ENCODE measurements at places on chromosomes 3 and 15. TPM values are rescaled to one million over a fixed set of nuclear protein-coding genes. Genes with fewer than 3 reads are reported as not detected.

- DNase-seq, result peak; percentile 11
Measured at GRCh38 chr3:143832433-143832832, 15.8 kb downstream of the SLC9A9 start.

GRCh38 chr3:187774185-187774789 is 29.0 kb upstream of the BCL6 start:
- no peak for DNase-seq

DNA sequence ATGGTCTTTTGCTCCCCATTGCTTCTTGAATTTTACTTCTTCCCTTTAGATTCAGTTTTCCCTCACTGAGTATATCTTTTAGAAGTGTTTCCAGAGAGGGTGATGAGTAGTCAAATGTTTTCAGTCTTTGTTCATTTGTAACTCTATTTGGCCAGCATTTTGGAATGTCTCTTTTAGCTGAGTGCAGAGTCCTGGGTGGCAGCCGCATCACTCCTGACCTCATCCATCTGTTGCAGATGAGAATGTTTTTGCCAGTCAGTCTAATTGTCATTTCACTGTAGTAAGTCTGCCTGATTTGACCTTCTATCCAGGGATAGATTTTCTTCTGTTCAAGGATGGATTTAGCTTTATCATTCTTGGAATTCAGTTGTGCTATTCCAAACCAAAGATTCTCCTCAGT is 7.3 kb downstream of the SRPRB start:
- DNase-seq, result no peak

Gene MEIS2
- total RNA-seq, result 21.5 TPM

- DNase-seq, result no peak
Measured at GRCh38 chr3:44061961-44062360, 179.7 kb upstream of the TOPAZ1 start.

DNA sequence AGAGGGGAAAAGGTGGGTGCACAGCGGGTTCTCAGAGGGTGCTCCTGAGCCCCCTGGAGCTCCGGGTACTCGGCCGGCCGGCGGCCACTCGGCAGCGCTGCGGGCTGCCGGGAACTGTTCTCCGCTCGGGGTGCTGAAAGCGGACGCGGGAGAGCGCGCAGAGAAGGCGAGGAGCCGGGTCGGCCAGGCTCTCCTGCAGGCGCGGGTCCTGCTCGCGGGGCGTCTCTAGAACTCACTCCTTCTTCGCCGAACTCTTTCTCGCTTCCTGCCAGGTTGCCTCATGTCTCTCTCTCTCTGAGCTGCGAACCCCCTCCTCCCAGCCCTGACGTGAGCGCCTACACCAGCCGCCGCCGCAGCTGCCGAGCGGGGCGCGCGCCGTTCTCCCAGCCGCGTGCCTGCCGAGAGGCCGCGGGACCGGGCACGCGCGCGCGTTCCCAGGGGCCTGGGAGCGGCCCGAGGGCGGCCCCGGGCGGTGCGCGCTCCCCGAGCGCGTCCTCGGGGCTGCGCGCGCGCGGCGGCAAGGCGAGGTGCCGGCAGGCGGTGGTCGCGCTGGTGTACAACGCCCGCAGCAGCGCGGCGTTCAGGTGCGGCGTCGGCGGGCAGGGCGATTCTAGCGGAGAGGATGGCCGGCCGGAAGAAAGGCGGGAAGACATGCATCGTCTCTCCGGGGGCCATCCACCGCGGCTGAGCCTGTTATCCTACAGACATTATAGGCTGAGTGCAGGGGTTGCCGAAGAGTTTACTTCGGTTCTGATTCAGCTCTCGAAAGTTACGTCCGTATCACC is at the start of gene PEX5L:
PEX5L (minus strand) TSS at position 267 of the 785 bp plus-strand sequence. CDS start 338 bp downstream, outside the sequence.
- DNase-seq, result peak; percentile 13

DNA sequence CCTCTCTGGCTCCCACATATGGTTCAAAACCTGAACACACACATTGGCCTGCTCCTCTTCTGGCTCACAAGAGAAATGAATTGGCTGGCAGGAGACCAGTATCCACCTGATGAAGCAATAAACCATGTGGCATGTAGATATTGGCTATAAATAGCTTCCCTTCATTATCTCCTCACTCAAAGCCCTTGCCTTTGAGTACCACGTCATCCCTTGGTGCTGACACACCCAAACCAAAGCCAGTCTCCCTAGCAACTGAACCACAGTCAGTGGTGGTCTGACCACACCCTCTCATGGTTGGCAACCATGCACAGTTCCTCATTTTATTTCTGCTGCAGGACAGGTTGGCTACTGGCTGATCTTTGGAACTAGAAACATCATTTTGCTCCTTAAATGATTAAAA is 98.8 kb downstream of the ZNF621 start:
- peak; percentile 93 for DNase-seq

DNA sequence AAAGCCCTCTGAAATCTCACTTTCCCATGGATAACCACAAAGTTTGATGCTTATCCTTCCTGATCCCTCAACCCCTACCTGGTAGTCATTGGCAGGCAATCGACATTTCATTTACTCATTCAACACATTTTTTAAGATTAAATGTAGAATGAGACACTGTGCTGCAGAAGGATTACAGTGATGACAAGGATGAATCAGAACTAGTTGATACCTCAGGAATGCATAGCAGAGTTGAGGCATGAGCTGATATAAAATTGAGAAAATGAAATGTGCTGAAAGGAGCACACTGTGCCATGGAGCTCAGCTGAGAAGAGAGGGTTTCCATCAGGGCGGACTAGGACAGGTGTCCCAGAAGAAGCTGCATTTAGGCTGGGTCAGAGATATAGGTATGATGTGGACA is 48.9 kb upstream of the ACTL6A start:
- DNase-seq, result no peak

Gene WDR49
- total RNA-seq, result not detected

Gene NOX5
- 2.9 TPM for total RNA-seq

- DNase-seq, result no peak
Measured at GRCh38 chr3:79558943-79559342, 208.9 kb downstream of the ROBO1 start.

GRCh38 chr15:90930861-90931574 is 1.3 kb downstream of the HDDC3 start:
- DNase-seq, result no peak

Gene CP
- 0.39 TPM for total RNA-seq

DNA sequence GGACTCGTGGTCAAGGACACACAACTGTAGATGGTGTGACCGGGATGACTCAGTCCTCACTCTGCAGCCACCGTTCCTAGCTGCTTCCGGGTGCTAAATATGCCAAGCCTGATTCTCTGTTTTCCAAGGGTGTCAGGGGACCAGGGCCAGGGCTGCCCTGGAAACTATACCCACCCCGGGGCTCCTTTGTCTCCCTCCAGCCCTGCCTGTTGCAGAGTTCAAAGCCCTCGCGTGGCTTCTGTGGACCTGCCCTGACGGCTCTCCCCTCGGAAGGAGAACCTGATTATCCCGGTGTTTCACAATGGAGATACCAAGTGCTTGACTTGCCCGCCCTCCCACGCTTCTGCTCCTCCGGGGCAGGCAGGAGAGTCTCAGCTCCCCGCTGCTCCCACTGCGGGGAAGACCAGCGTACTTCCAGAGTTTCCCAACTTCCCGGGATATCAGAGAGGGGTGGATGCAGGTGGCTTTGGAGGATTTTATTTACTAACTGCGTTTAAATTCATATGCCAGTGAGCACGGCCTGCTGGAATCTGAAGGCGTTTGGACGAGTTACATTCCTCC is 125.0 kb downstream of the ASB7 start:
- peak; percentile 60 for DNase-seq

Gene CASR
- not detected for total RNA-seq

Gene MEX3B
- total RNA-seq, result 7.1 TPM

DNA sequence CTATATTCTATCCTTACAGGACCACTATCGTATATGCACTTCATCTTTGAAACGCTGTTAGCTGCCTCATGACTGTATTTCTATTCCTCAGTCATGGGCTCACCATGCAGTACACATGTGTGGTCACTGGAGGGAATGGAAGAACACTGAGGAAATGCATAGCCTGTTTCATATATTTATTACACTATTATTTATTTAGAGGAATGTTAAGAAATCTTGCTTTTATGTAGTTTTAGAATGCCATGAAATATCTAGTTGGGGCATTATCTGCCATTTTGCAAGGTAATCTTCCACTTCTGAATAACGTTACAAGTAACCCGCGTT is 155.7 kb downstream of the IGF1R start:
- no peak for DNase-seq

Gene IGSF11
- 0.39 TPM for total RNA-seq

Gene ROBO2
- not detected for total RNA-seq

DNA sequence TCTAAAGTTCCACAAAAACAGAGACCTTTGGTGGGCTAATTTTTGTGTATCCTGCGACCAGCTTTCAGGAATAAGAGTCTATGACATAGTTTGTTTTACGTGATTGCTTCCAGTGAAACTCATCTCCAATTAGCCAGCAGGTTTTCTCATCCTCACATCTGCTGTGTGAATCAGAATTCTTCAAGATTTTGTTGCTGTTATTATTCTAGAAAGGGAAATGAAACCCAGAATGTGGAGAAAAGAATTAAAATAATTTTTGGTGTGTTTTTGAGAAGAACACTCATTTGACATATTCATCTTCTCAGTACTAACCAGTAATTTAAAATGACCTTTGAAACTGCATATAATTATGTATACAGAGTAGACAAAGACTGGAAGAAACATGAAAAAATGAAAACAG is 175.9 kb downstream of the USP13 start:
- DNase-seq, result no peak

DNA sequence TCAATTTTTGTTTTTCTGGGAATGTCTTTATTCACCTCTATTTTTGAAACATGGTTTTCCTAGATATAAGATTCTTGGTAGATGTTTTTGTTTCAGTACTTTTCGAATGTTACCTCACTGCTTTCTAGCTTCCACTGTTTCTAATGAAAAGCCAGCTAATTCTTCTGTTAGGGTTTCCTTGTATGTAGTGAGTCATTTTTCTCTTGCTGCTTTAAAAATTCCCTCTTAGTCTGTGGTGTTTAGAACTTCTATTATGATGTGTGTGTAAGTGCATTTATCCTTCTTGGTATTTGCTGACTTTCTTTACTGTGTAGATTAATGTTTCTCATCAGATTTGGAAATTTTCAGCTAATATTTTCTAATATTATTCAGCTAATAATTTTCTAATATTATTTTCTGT is 151.1 kb upstream of the OSTN start:
- DNase-seq, result no peak

DNA sequence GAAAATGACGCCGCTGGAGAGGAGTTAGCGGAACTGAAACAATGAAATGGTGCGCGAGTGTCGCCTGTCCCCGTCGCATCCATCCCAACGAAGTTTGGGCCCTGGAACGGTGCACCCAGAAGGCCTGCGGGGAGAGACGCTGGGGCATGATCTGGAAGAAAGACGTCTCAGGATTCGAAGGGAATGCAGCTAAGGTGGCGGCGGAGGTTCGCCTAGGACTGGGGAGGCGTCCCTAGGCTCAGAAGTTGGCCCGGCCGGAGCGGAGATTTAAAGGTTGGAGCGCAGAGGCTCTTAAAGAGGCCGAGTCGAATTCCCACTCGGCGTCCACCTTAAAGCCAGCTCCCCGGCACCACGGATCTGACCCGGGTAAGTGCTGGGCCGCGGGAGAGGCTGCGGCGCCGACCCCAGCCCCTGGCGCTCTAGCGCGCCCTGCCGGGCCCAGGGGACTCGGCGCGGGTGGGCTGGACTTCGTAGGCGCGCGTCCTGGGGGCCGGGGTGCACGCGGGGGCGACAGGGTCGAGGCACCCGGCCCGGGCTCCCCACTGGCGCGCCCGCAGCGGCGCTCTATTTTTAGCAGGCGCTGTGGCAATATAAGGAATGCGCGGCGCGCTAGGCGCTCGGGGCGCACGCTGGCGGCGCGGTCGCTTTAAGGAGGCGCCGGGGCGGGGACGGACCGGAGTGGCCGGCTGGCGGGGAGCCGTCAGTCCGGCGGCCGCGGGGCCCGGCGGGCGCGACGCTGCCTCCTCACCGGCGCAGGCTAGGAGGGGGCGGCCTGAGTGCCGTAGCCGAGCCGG is at the start of gene MRAS:
MRAS (plus strand) TSS at position 620 of the 794 bp plus-strand sequence. CDS start 24,305 bp downstream, outside the sequence.
- peak; percentile 85 for DNase-seq

GRCh38 chr3:172808969-172809546 is 58.5 kb downstream of the ECT2 start:
- DNase-seq, result peak; percentile 35

- no peak for DNase-seq
Measured at GRCh38 chr3:184656458-184656828, 55.4 kb downstream of the MAGEF1 start.

GRCh38 chr3:47579875-47580274 is 1.2 kb upstream of the CSPG5 start:
- DNase-seq, result no peak

DNA sequence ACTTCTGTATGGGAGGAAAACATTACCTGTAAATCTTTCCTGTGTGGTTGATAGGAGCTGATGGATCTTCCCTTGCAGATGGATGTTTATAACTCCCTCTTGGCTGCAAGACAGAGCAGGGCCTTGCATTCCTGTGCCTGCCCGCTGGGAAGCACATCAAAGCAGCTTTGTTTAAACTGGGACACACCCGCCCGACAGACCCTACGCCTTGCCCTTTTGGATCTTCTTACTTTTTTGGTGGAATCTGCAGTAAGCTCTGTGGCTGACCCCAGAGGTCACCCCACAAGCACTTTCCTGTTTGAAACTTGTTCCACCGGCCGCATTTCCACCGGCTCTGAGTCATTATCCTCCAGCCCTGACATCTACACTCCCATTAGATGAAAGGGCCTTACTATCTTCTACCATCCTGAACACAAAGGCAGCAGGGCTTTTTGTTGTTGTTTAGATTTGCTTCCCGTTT is 244.1 kb upstream of the STT3B start:
- DNase-seq, result peak; percentile 93

- DNase-seq, result peak; percentile 18
Measured at GRCh38 chr15:82805994-82806406, at the start of gene FSD2. FSD2 (minus strand) TSS chr15:82806069; CDS start chr15:82787390, 18,679 bp downstream.

DNA sequence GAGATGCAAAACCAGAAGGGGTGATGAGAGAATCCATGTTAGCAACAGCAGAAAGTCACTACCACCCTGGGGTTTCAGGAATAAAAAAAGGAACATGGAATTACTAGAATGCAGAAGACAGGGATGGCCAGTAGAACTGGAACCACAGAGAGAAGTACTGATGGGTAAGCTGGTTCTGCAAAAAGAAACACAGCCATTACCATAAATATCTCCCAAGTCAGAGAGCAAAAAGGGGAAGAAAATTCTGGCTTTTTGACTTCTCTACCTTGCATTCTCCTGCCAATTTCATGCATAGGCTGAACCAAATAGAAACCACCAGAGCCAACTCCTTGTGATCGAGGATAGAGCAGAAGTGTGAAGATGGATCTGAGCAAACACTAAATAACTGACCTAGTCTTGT is 550.4 kb upstream of the NAALADL2 start:
- no peak for DNase-seq

DNA sequence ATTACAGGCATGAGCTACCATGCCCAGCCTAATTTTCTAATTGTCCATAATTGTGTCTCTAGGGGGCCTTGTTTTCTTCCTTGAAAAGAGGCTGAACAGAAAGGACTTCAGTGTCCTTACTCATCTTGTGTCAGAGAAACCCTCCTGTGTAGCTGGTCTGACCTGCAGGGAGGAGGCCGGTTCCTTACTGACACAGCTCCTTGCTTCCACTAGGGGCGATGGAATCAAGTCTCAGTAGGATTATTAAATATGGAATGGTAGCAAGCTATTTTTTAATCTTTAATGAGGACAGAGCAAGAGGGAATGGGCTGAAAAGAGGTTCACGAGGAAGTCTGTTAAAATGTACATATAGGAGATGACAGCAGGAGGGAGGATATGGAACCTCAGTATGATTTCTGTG is 8.6 kb downstream of the LPCAT4 start:
- DNase-seq, result no peak

All from RPMI7951 (cell line).